ENCODE measurements at places on chromosomes 11 and 22.

- DNase-seq, result no peak
These were observed 860.4 kb downstream of the OPCML start for GRCh38 chr11:132671851-132672370.

DNA sequence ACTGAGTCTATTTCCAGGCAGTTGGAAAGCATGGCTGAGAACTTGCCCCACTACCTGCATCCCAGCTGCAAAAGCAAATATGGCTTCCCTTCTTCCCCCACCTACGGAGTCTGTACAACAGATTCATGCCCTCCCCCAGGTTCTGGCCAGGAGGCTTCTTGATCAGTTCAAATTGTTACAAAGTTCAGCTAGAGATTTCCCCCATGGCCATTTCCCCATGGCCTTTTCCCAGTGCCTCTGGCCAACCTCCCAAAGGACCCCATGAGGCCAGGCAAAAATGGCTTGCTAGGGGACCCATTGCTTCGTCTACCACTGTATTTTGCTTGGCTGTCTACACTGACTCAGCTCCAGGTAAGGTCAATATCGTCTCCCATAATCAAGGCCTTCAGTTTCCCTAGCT, 203.3 kb downstream of the DLG2 start:
- no peak for DNase-seq

- no peak for DNase-seq
These were observed 186.1 kb downstream of the SOX6 start for GRCh38 chr11:16169956-16170847.

DNA sequence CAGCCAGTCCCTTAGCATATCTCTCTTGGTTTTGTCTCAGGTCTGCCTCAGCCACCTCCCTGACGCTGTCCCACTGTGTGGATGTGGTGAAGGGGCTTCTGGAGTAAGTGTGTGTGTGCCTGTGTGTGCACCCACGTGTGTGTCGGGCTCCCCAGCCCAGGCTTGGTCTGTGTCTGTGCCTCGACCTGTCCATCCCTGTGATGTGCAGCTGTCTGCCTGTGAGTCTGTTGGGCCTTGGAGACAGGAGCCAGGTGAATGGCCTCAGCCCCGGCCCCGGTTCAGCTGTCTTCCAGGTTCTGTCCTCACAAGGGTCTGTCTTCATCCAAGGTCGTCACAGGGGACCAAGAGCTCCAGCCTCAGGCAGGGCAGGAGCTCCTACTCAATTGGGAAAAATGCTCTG, 9.8 kb downstream of the ATG16L2 start:
- no peak for DNase-seq

DNA sequence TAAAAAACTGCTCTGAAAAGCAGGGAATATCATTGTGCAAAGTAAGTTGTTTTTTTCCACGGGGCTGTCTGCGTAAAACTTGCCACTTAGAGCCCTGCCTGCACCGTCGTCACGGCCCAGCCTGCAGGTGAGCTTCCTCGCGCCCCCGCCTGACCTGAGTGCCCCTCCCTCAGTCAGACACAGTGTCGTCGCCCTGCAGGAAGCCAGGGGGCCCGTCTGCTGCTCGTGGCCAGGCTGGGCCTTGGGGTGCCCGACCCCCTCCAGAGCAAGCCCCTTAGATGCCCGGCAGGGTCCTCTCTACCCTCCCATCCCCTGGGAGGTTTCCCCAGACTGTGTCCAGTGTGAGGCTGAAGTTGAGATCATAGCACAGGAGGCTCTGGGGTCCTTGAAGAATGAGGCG, 31.6 kb downstream of the SBF1 start:
- no peak for DNase-seq

DNA sequence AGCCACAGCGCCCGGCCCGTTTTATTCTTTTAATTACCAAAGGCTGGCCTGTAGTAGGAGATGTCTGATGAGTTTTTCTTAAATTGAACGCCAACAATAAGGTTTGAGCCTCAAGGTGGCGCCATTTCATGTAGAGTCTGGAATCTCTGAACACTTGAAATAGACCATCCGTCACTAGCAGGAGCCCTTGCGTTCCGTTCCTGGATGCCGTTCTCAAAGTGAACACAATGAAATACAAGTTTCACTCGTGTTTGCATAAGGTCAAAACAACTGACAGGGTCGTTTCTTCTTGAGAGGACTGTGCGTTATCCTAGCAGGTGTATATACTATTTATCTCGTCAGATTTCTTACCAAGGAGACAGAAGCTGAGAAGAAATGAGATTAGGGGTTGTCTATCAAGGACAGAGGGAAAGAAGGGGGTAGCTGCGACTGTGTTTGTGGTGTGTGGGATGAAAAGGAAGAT, 18.7 kb upstream of the SCGB1D1 start:
- peak; percentile 81 for DNase-seq

DNA sequence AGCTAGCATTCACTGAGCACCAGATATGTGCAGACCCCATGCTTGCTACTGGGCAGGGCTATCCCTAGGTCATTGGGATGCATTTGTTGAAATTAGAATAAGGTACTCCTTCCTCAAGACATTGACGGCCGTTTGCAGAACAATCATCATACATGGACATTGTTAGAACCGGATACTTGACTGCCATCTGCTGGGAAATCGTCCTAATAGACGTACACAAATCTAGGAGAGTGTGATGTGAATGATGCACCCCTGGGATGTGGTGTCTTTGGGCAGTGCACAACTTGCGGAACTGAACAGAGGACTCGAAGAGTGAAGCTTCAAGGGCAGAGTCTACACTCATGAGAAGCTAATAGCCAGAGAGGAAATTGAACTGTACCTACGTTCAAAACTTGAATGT, 35.9 kb downstream of the MYO18B start:
- peak; percentile 62 for DNase-seq

DNA sequence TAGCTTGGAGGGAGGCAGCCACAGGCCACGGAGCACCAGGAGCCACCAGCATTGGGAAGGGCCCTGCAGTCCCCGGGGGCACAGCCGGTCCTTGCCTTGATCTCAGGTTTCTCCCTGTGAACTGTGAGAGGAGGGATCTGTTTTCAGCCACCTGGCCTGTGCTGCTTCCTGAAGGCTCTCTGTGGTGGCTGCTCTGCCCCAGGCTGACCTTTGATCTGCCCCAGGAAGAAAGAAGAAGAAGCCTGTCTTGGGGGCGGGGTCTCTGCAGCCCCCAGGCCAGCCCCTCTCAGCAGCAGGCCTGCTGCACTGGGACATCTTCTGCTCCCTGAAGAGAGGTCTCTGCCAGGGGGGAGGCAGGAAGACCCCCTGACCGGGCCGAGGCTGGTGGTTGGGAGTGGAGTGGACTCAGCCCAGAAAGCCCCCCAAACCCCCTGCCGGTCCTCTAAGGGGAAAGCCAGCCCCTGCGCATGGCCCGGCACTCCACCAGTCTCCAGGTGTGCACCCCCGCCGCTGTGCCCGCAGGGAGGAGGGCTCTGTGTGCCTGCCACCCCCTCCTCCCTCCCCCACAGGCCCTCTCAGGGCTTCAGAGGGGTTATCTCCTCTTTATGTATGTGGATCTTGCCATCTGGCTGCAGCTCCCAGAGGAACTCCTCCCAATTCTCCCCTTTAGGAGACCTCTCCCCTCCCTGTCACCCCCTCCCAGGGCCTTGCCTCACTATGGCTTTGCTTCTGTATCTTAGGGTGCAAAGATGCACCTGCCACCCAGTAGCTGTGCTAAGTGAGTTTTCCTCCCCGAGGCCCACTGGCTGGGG, 675.3 kb downstream of the BRD1 start:
- DNase-seq, result no peak

GRCh38 chr11:109864834-109865547, 228.2 kb upstream of the ZC3H12C start:
- peak; percentile 92 for DNase-seq

DNA sequence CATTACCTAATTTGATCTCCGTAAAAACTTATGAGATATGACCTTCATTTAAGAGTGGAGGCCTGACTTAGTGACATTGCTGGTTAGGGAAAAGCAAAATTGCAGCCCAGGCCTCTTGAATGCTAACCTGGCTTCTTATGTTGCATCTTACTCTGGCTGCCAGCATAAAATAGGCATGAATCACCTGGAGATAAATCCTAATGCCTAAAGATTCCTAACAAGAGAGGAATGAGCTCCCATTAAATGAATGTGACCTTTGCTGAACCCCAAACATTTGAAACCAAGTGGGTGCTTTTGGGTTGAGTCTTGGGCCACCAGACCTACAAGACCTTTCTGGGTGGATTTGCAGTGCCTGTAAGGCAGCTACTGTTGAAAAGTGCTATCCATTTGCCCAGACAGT, 1145.6 kb upstream of the TENM4 start:
- DNase-seq, result no peak

DNA sequence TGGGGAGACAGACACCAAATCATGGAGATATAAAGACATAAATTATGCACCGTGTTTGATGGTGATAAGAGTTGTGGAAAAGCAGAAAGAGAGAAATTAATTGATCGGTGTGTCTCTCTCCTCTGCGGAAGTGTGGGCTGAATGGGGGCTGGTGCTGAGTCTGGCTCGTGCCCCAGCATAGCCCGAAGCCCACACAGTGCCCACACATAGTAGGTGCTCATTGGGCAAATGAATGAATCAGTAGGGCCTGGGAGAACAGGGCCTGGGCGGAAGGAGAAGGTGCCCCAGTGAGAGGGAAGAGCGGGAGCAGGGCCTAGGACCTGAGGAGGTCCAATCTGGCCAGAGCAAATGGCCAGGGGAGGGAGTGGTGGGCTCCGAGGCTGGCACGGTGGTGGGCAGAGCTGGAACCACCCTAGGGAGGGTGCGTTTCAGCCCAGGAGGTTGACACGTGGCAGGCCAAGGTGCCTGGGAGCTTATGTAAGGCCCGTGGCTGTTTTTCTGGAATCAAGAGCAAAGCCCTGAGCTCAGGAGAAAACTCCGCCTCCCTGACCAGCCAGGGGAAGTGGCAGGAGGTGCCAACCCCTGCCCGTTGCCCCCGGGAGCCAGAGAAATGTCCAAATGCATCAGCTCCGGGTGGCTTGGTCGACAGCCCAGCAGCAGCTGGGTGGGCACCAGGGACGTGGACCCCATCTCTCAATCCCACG, 2.1 kb upstream of the CACNA1I start:
- DNase-seq, result no peak

DNA sequence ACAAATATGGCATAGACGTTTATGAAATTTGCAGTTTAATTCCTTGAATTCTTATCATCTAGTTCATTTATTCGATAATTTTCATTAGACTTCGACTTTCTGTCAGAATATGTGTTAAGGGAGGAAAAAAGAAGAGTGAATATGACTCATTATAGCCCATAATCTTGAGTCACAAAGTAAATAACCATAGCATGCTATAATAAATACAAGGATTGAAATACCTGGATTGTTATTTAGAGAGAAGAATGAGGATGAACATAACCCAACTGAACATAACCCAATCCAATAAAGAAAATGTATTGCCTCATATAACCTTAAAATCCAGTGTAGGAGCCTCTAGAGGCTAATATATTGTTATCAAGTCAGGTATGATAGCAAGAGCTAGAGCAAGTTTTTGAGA, 1858.3 kb upstream of the RAG2 start:
- no peak for DNase-seq

DNA sequence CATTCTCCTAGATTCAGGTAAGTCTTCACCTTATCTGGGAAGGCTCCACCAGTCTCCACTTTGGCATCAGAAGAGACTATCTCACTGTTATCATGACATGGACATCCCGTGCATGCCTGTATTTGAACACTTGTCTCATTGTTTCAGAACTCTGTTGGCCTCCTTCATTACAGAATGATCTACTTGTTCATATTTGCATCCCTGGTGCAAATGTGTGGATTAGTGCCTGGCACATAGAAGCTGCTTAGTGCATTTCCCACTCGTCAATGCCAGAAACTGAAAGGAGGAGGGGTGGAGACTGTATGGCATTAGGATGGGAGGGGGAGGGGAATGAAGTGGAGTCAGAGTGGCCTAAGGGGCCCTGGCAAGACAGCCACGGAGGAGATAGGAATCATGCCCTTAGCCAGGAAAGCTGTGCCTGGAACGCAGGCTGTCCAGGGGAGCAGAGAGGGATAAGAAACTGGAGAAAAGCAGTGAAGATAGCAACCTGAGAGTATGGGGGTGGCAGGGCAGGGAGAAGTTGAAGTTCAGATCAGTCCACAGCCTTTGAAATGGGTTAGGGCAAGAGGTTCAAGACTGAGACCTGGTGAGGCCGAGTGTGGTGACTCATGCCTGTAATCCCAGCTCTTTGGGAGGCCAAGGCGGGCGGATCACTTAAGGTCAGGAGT, 53.8 kb upstream of the CAPRIN1 start:
- DNase-seq, result peak; percentile 12

- DNase-seq, result no peak
These were observed 32.4 kb upstream of the ETS1 start for GRCh38 chr11:128619540-128620308.

DNA sequence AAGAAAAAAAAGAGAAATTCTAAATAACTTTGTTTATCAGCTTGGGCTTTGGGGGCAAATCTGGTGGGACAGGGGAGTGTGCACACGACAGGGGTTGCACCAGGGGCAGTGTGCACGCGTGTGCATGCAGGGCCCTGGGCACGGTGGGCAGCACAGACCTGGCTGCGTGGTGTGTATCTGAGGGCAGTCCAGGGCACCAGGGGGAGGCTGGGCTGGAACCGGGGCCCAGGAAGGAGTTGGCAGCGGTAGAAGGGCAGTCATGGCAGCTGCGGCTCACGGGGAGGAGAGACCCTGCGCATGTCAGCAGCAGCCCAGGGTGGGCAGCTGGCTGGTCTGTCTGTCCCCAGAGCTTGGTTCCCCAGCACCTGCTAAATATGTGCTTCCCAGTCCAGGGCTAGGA, 4.3 kb downstream of the KRTAP5-5 start:
- DNase-seq, result no peak

DNA sequence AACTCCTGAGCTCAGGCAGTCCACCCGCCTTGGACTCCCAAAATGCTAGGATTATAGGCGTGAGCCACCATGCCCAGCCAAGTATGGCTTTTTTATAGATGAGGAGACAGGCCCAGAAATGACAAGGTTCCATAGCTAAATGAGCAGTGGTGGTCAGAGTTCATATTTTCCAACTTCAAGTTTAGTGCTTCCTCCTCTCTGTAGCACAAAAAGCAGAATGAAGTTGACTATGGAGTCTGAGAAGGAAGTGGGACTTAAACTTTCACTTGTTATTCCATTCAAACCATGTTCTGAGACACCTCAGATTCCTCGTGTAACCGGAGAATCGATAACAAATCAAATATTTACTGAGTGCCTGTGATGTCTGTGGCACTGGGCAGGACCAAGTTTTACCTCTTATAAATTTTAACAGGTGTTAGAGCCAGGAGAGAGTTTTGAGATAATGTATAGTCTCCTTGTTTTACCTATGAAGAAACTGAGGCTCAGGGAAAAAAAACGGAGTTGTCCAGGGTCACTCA, 3.0 kb downstream of the LIMK2 start:
- DNase-seq, result no peak
